DMS79 (cell line): ENCODE measurements at places on chromosomes 11 and 22.

GRCh38 chr11:112596324-112596723 is 335.7 kb upstream of the PLET1 start:
- DNase-seq: no peak

DNA sequence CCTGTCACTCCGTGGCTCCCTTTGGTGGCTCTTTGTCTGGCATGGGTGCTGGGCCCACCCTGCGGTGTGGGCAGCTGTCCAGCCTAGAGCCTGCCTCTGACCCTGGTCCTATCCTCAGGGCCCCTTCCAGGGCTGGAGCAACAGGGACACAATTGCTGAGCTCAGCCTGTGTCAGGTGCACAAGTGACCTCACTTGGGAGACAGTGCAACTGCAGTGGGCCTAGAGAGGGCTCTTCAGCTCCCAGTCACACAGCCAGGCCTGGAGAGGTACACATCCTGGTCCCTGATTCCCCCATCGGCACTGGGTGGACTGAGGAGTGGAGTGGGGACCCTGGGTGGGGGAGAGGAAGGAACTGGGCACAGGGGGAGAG is 43.9 kb downstream of the RTN4R start:
- no peak for DNase-seq

GRCh38 chr11:19380375-19380774 is 139.6 kb upstream of the E2F8 start:
- DNase-seq: no peak

- no peak for DNase-seq
Observed at GRCh38 chr11:55669376-55669775, 7.4 kb downstream of the OR4C6 start.

DNA sequence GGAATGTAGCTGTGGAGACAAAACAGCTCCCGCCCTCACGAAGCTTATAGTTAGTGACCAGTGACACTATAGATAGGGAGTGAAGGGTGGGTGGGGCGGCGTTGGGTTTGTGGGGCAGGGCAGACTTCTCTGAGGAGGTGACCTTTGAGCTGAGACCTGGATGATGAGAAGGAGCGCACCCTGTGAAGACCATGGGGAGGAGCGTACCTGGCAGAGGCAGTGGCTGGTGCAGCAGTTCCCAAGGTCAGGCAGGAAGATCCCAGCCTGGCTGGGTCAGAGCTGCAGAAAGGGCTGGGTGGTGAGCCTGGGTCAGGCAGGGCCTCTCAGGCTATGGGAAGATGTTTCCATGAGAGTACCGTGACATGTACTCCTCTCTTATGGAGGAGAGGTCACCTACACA is 135.0 kb upstream of the RCN1 start:
- DNase-seq: no peak

GRCh38 chr22:43827926-43828724 is 16.0 kb upstream of the EFCAB6 start:
- no peak for DNase-seq

DNA sequence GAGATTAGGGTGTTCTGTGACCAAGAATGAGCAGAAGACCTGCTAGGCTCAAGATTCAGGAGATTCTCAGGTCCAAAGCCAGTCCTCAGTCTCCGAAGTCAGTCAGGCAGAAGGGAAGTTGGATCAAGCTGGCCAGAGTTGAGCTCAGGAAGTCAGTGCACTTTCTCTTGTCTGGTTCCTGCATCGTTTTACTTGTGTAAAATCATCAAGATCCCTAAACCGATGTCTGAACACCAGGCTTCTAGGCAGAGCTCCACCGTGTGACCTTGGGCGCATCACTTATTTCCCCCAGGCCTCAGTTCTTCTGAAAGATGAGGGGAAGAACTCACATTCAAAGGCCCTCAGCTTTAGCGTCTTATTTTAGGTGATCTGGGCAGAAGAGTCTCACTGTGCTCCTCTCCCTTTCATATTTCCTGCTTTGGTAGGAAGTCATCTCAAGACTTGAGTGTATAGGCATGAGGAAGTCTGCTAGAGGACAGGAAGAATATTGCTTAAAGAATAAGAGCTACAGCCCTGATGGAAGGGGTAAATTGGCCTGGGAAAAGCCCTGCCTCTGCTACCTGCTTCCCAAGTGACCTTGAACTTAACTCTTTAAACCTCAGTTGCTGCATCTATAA is 20.2 kb downstream of the NF2 start:
- DNase-seq: no peak

DNA sequence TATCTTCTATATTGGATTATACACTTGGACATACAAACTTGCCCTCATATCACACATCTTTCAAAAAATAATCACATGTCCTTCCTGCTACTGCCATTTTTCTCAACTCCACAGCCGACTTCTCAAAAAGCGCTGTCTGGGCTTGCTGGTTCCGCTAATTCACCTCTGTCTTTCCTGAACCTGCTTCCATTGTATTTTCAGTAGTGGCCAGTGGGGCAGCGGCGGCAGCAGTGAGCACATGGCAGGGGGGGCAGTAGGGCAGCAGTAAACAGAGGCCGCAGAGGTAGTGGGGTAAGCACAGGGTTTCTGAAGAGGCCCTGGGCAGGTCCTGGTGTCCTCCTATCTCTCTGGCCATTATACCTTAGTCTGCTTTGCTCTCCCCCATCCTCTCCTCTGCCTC is 126.3 kb downstream of the RRAS2 start:
- DNase-seq: no peak
